NCI-H2081 (cell line): ENCODE measurements at places on chromosomes 4 and X.

DNA sequence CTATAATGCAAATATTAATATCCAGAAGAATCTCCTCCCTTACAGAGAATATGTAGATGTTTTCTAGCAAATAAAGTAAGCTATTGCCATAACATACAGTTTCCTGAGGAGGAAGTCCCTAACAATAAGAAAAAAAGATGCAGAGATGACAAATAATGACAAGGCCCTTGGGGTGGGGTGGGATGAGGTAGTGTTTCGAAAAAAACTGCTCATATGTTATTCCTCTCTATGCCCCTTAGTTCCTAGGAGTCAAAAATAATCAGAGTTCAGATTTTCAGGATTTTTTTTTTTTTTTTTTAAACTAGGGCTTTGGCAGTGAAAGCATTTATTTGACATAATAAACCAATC is 99.0 kb downstream of the ZAR1 start:
- no peak for DNase-seq

- no peak for DNase-seq
These were observed 113.3 kb downstream of the ELOVL6 start for GRCh38 chr4:110085131-110085530.

- no peak for DNase-seq
These were observed 24.2 kb downstream of the ATP5ME start for GRCh38 chr4:649751-650310.

- no peak for DNase-seq
These were observed 191.4 kb downstream of the NDST4 start for GRCh38 chr4:114921790-114922591.

- DNase-seq, result no peak
These were observed 127.0 kb upstream of the GATB start for GRCh38 chr4:151887816-151888180.

DNA sequence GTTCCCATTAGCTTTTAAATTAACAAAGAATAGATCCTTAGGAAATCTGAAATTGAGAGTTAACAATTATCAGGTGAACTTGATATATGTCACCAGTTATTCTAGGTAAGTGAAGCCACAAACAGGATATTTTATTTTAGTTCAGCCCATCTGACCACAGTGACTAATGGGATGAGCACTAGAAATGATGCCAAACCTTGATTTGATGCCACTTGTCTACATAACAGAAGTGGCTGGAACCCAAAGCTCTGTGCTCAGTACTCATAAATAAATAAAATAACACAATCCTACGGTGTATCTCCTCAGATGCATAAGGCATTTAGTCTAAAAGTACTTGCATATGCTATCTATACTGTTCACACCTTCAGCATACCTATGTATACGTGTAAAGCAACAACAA is 12.2 kb downstream of the SLITRK4 start:
- no peak for DNase-seq

DNA sequence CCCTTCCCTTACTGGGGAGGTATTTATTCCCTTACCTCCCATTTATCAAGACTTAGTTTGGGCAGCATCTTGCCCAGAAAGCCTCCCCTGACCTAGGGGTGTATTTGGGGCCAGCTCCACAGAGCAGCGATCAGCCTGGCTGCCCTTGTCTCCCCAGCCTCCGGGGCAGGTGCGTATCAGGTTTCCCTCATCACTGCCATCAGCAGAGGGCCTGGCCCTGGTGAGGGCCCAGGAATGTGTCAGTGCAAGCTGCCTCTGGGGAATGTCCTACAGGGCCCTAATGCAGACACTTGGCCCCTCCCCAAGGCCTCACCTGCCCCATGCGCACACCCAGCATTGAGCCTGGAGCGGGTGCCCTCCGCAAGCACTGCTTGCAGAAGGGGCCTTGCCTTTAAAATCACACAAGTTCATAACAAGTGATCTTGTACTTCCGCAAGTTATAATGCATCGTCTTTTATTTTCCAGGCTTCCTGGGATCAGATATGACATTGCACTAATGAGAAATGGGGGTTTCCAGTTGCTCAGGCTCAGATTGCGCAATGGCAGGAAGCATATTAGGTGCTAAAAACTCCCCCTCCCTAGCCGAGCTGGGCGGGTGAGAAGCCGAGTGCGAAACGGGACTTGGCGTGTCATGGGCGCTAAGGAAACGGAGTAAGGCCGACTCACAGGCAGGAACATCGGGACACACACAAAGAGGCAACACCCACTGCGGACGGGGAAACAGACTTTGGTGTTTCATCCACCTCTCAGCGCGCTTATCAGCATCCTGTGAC is 25.4 kb upstream of the AFAP1 start:
- no peak for DNase-seq

DNA sequence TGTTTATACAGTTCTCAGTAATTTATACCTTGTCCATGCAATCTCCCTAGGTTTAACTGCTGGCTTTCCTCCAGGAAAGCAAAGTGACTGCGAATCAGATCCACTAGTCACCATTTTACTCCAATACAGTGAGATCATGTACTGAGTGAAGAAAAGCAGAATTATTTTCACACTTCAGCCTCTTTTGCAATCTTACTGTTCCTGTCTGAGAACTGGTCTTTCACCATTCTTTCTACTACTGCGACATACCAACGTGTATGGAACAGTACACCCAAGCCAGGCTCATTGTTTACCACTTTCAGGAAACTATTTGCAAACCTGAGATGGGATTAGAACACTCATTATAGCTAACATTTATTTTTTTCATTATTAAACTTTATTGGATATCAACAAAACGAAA is 8.0 kb upstream of the MSL3 start:
- no peak for DNase-seq

DNA sequence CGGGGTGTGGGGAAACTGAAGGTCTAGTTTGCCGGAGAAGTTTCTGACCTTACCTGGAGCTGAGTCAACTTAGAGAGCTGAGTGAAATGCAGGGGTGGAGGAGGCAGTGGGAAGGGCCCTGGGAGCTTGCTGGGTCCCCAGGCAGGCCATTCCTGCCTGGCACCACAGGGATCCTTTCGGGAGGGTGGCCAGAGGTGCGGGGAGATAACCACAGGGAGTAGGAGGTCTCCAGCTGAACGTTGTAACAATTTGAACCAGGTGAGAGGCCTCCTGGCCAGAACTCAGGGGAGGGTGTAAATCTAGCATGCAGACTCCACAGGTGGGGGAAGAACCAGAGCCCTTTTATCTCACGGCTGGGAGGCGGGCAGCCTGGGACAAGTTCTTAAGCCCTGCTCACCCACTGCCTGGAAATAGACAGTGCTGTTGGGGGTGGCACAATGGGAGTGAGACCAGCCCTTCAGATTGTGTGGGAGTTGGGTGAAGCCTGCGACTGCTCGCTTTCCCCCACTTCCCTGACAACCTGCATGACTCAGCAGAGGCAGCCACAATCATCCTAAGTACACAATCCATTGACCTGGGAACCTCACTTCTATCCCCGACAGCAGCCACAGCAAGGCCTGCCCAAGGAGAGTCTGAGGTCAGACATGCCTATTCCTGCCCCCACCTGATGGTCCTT is 247.4 kb downstream of the ADGRA3 start:
- DNase-seq, result no peak

DNA sequence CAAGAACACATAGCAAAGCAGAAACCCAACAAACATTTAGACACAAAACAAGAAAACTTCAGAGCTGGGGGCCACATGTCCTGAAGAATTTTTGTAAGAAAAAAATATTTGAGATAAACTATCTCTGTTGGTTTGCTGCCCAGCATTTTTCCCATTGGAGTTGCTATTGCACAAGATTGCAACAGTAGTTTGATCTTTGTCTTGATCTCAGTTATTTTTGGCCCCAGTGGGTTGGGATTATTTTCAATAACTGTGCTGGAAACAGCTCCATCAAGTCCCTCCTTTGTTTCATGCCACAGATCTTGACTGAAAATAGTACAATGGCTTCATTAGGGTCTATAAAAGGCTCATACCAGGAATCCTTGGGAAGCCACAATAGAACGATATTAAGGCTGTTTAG is 103.8 kb upstream of the RAI2 start:
- DNase-seq, result no peak

DNA sequence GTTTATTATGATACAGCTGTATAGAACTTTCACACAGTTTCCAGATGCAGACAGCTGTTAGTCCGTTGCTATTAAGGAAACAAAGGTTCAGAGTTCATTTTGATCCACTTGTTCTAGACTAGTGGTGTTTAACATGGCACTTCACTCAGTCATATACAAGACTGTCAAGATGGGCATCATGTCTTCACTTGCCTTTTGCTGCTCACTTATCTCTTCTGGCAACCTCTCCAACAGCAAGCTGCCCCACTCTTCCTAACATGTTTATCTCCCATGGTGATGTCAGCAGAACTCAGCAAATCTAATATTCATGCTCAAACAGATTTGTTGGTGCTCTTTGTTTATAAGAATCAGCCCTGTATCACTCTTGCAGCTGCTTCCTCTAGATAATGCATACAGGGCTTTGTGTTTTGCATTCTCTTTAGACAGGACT is 236.2 kb upstream of the HAND2 start:
- no peak for DNase-seq

GRCh38 chr4:146202665-146203064 is 11.7 kb upstream of the REELD1 start:
- DNase-seq, result no peak

GRCh38 chr4:88938138-88938537 is 118.8 kb downstream of the FAM13A start:
- no peak for DNase-seq

DNA sequence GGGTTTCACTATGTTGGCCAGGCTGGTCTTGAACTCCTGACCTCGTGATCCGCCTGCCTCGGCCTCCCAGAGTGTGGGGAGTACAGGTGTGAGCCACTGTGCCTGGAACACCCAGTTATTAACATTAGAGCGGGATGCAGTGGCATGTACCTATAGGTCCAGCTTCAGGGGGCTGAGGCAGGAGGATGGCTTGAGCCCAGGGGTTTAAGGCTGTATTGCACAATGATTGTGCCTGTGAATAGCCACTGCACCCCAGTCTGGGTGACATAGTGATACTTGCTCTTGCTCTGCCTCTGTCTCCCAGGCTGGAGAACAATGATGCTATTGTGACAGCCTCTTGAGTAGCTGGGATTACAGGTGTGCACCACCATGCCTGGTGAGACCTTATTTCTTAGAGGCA is 39.8 kb downstream of the FAM193A start:
- DNase-seq, result no peak
